Breast epithelium (tissue), 4 donors: ENCODE measurements at places on chromosomes 7 and 10. TPM values are rescaled to one million over a fixed set of nuclear protein-coding genes. Genes with fewer than 3 reads are reported as not detected.

The GIMAP7 gene
- total RNA-seq = 9.4 TPM

The DENND2A gene
- 13.1 TPM for total RNA-seq

The SLC13A1 gene
- total RNA-seq = not detected

- H3K36me3 ChIP-seq = no peaks in the 10 kb centered on the region
Measured at GRCh38 chr10:88467835-88468485, 115.2 kb downstream of the RNLS start.

- no peaks in the 10 kb centered on the region for H3K27me3 ChIP-seq
- peaks cover 5% of the 10 kb centered on the region for H3K36me3 ChIP-seq
- DNase-seq = no peak
- peak overlapping the region; percentile 83 for H3K4me3 ChIP-seq
Measured at GRCh38 chr10:93703066-93703465, 674 bp upstream of the FRA10AC1 start.

GRCh38 chr7:141123522-141123921 is 49.7 kb downstream of the TMEM178B start:
- no peaks in the 10 kb centered on the region for H3K36me3 ChIP-seq
- H3K4me1 ChIP-seq = no peaks in the 10 kb centered on the region
- no peaks in the 10 kb centered on the region for H3K27me3 ChIP-seq

- H3K36me3 ChIP-seq = no peaks in the 10 kb centered on the region
- H3K27ac ChIP-seq = no peak overlapping the region
- peak; percentile 29 for DNase-seq
- H3K27me3 ChIP-seq = no peaks in the 10 kb centered on the region
- no peak overlapping the region for H3K4me3 ChIP-seq
Measured at GRCh38 chr7:87312215-87312865, 33.1 kb upstream of the CROT start.

DNA sequence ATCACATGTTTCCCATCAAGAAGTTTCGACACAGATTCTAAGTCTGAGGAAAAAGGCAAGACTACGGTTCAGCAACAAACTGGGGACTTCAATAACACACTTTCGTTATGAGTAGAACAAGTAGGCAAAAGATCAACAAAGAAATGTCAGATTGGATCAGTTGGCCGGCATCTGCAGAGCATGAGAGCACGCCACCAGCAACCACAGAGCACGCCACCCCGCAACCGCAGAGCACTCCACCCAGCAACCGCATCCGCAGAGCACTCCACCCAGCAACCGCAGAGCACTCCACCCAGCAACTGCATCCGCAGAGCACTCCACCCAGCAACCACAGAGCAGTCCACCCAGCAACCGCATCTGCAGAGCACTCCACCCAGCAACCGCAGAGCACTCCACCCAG is 89.7 kb upstream of the FAM20C start:
- no peaks in the 10 kb centered on the region for H3K4me1 ChIP-seq
- no peaks in the 10 kb centered on the region for H3K27me3 ChIP-seq
- H3K36me3 ChIP-seq = no peaks in the 10 kb centered on the region
- no peak overlapping the region for H3K27ac ChIP-seq
- no peak overlapping the region for H3K4me3 ChIP-seq

DNA sequence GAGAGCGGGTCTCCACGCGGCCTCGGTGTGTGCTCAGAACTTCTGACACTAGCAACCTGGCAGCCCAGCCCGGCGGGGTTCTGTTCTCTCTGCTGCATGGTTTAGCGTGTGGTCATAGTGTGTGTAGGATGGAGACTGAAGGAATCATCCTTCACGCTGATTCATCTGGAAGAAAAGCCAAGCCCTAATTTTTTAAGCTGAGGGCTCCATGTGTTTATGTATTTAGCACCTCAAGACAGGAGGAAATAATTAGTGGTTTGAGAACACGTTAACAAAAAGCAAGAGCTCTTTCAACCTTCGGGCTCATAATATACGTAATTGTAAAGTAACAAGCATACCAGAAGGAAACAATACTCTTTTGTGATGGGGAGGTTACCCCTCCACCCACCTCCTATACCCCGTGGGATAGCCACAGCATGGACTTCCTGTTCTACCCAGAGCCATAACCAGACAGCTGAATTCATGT is 504.6 kb upstream of the MKI67 start:
- no peak for DNase-seq
- no peaks in the 10 kb centered on the region for H3K36me3 ChIP-seq
- H3K27ac ChIP-seq = no peak overlapping the region
- H3K4me1 ChIP-seq = no peaks in the 10 kb centered on the region

- DNase-seq = no peak
- no peaks in the 10 kb centered on the region for H3K36me3 ChIP-seq
- H3K4me3 ChIP-seq = no peak overlapping the region
- H3K27me3 ChIP-seq = no peaks in the 10 kb centered on the region
Measured at GRCh38 chr10:4809156-4809555, 16.9 kb upstream of the AKR1E2 start.

DNA sequence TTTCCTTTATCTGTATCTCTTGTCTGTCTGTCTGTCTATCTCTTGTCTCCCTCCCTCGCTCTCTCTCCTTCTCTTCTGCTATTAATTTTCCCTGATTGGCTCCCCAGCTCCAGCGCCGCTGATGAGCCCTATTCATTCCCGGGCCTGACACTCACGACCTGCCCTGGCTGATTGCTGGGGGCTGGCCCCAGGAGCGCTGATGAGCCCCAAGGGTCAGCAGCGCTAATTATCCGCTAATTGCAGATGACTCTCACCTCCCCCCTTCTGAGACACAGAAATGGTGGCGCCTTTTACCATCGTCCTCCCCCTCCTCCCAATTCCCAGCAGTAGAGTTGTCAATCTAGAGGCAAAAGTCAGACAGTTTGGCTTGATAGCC is 1.3 kb upstream of the GBX1 start:
- peaks cover 2% of the 10 kb centered on the region for H3K27me3 ChIP-seq
- H3K4me1 ChIP-seq = no peaks in the 10 kb centered on the region
- no peak overlapping the region for H3K27ac ChIP-seq
- no peaks in the 10 kb centered on the region for H3K36me3 ChIP-seq
- no peak overlapping the region for H3K4me3 ChIP-seq

GRCh38 chr7:51452694-51453093 is 136.1 kb upstream of the COBL start:
- DNase-seq = no peak
- no peaks in the 10 kb centered on the region for H3K36me3 ChIP-seq
- no peak overlapping the region for H3K4me3 ChIP-seq
- H3K4me1 ChIP-seq = no peaks in the 10 kb centered on the region

DNA sequence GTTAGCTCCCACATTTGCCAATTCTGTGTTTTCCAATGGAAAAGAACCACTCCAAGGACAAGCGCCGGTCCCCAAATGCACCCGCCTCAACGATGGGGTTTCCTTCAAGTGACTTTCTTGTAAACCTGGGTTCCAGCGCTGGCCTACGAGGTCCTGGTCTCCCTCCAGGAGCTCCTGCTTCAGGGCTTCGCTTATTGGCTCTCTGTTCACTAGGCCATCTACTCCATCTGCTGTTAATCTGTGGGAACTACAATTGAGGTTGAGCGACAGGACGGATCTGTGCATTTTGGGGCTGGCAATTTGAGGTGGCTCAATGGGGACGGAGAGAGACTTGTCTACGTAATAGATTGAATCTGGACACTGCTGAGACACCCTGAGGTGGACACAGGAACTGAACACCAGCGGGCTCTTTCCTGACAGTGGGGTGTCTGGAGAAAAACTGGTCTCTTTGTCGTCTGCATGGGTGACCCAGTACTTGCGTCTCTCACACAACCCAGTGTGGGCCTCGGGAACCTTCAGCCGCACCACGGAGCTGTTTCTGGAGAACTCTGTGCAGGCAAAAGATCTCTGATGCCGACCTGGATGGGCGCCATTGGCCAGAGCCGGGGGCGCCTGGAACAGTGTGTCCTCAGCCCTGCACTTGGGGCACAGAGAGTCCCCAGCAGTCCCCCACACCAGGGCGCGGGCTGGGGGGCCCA is 115.9 kb upstream of the ADAM12 start:
- no peaks in the 10 kb centered on the region for H3K4me1 ChIP-seq
- H3K27ac ChIP-seq = no peak overlapping the region
- H3K4me3 ChIP-seq = no peak overlapping the region
- H3K36me3 ChIP-seq = no peaks in the 10 kb centered on the region
- DNase-seq = no peak

GRCh38 chr10:33684211-33684611 is 349.7 kb upstream of the NRP1 start:
- no peaks in the 10 kb centered on the region for H3K27me3 ChIP-seq
- no peaks in the 10 kb centered on the region for H3K4me1 ChIP-seq
- no peak for DNase-seq
- no peaks in the 10 kb centered on the region for H3K36me3 ChIP-seq
- no peak overlapping the region for H3K27ac ChIP-seq

GRCh38 chr7:144584726-144585125 is 181.2 kb upstream of the NOBOX start:
- H3K4me3 ChIP-seq = no peak overlapping the region
- H3K4me1 ChIP-seq = no peaks in the 10 kb centered on the region
- no peak for DNase-seq
- no peak overlapping the region for H3K27ac ChIP-seq
- H3K36me3 ChIP-seq = no peaks in the 10 kb centered on the region

- no peaks in the 10 kb centered on the region for H3K36me3 ChIP-seq
- DNase-seq = no peak
- H3K4me3 ChIP-seq = no peak overlapping the region
- no peak overlapping the region for H3K27ac ChIP-seq
Measured at GRCh38 chr7:54859066-54859465, 100.1 kb upstream of the SEC61G start.

GRCh38 chr7:105521717-105522463 is at the start of gene PUS7:
PUS7 (minus strand) TSS chr7:105522271; CDS start chr7:105508512, 13,759 bp downstream.
- DNase-seq = peak; percentile 84
- H3K27me3 ChIP-seq = no peaks in the 10 kb centered on the region
- H3K4me3 ChIP-seq = peak within 1 kb of the TSS; percentile 96
- H3K4me1 ChIP-seq = no peaks in the 10 kb centered on the region

- H3K4me1 ChIP-seq = no peaks in the 10 kb centered on the region
- H3K4me3 ChIP-seq = no peak overlapping the region
- H3K27ac ChIP-seq = no peak overlapping the region
- H3K27me3 ChIP-seq = no peaks in the 10 kb centered on the region
Measured at GRCh38 chr7:39410582-39410981, 155.6 kb upstream of the YAE1 start.

DNA sequence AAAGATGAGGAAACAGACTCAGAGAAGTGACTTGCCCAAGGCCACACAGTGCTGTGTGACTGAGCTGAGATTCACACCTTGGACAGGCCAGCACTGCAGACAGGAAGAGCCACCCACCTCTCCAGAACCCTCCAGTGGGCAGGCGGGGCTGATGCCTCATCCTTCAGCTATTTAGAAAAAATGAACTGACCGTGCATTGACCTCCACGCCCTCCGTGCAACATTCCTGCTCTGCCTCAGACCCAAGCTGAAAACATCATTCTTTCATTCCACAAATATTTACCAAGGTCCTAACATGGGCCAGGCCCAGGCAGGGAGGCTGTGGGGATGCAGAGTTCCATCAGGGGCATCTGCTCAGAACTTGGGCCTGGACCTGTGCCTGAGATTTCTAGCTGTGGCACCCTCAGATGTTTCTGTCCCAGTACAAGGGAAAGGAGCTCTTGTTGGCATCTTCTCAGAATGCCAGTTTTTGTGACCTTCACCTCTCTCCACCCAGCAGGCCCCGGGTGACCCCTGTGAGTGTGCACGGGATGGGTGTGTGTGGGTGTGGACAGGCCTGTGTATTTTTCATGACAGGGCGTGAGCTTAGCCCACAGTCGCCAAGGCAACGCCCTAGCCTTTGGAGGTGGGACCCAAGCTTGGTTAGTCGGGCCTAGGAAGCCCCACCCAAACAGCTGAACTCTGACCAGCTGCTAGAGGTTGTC is 6.5 kb downstream of the VSIR start:
- H3K36me3 ChIP-seq = no peaks in the 10 kb centered on the region
- DNase-seq = no peak
- H3K27ac ChIP-seq = peak overlapping the region; percentile 82

- H3K4me1 ChIP-seq = no peaks in the 10 kb centered on the region
- H3K27me3 ChIP-seq = no peaks in the 10 kb centered on the region
- H3K4me3 ChIP-seq = no peak overlapping the region
- no peak overlapping the region for H3K27ac ChIP-seq
Measured at GRCh38 chr10:129184196-129184595, 282.8 kb upstream of the MGMT start.
